ENCODE measurements at places on chromosomes 16 and 17.

GRCh38 chr17:50911890-50912289 lies 45.7 kb upstream of the TOB1 start:
- no peak for DNase-seq

- DNase-seq, result no peak
These were observed 39.2 kb downstream of the GPATCH8 start for GRCh38 chr17:44464037-44464436.

GRCh38 chr17:9409878-9410277 lies 165.7 kb downstream of the STX8 start:
- DNase-seq, result no peak

DNA sequence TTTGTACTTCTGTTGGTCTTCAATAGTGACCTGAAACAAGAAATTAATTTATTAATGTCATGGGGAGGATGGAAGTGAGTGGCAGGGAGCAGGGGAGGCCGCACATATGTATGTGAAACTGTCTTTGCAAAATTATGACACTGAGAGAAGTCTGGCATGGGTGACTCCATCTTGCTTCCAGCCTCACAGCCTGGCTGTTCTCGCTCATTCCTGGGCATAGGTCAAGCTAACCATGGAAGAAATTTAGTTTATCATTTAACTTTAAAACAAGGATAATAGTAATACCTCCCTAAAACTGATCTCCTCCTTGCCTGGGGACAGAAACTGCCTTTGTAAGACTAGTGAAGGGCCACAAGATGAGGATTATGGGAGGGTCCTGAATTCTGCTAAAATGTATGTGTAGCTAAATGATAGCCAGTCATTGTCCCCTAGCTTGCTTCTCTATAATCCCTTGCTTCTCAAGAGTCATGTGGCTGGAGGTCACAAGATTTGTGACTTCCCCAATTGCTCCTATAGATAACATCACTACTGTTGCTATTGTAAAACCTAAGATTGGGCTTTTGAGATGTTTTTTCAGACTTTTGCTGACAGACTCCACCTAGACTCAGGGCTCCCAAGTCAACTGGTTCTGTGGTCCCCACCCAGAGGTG lies 126.0 kb downstream of the HS3ST3A1 start:
- DNase-seq, result no peak

DNA sequence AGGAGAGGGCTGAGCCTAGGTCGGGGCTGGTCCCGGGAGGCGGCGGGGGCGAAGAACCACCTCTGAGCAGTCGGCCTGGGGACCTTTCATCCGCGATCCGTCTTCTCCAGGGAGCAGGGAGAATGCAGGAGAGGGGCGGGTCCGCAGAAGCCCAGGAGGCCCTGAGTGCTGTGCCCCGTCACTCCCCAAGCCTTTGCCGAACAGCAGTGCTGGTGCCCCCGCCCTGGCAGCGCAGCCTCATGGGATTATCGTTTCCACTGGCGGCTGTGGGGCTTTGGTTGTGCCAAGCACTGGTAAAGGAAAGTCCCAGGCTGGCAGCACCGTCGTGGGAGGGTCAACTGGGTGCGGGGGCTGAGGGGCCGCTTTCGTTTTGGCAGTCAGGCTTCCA lies 631 bp downstream of the TBL3 start:
- DNase-seq, result no peak

DNA sequence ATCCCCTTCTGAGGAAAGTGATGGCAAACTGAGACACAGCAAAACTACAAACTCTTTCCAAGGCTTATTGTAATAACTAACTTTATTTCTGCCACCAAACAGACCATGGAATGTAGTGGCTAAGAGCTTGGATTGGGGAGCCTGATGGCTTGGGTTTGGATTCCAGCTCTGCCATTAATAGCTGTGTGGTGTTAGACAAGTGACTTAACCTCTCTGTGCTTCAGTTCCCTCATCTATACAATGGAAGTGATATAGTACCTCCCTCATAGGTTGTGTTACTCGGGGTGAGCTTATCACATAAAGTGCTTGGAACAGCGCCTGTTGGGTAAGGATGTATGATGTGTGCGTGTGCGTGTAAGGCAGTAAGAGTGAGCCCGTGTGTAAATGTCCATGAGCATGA lies 5.9 kb upstream of the RNF112 start:
- DNase-seq, result no peak

GRCh38 chr16:58236231-58236690 lies 38.4 kb upstream of the CSNK2A2 start:
- peak; percentile 52 for DNase-seq

- no peak for DNase-seq
These were observed 2.7 kb downstream of the HOXB2 start for GRCh38 chr17:48542114-48542656.

GRCh38 chr16:75238132-75238852 lies 13.1 kb downstream of the BCAR1 start:
- no peak for DNase-seq

- DNase-seq, result no peak
These were observed 272.7 kb upstream of the PMFBP1 start for GRCh38 chr16:72444696-72445095.

DNA sequence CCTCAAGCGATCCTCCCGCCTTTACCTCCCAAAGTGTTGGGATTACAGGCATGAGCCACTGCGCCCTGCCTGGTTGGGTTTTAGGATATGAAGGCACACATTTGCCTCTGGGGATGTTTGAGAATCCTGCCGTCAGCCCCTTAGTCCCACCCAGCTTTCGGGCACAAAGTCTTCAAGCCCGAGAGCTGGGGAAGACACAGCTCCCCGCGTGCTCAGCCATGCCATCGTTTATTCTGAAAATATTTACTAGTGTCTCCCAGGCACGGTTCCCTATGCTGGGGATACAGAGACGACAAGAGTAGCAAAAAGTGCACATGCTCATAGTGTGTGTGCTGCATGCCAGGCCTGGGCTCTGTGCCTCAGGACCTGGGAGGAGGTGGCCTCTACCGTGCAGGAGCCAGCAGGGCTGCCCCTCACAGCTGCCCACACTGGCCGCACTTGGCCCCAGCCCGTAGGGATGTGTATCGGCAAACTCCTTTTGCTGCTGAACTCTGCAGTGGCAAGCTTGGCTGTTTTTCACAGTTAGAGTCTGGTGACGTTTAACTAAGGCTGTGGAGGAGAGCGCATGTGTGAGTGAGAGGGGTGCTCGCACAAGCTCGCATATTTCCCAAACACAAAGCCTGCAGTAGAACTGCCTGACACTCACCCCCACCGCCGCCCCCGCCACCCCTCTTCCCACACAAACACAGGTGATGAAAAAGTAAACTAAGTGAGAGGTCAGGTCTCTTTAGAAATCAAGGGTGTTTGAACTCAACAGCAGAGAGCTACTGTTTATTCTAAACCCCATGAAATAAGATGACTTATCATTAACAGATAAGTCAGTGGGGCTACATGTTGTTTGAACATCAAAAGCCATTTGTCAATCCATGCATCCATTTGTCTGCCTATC lies 266.4 kb downstream of the MRTFB start:
- no peak for DNase-seq

DNA sequence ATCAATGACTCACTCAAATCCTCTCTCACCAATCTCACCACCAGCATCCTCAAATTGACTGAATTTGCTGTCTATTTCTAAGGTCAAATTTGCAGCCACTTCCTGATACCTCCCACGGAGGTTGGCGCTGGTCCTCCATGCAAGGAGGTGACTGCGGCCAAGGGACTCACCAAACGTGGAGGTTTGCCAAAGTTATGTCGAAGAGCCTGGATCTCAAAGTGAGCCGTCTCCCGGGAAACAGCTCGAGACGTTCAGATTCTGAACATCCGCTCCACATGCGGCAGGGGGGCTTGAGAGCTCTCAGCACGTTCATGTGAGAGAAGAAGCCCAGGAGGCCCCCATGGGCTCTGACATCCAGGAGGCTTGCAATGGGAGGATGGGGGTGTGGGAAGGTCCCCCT lies 22.6 kb downstream of the LGALS3BP start:
- no peak for DNase-seq

- DNase-seq, result no peak
These were observed 245.2 kb downstream of the XYLT1 start for GRCh38 chr16:17225541-17225940.

DNA sequence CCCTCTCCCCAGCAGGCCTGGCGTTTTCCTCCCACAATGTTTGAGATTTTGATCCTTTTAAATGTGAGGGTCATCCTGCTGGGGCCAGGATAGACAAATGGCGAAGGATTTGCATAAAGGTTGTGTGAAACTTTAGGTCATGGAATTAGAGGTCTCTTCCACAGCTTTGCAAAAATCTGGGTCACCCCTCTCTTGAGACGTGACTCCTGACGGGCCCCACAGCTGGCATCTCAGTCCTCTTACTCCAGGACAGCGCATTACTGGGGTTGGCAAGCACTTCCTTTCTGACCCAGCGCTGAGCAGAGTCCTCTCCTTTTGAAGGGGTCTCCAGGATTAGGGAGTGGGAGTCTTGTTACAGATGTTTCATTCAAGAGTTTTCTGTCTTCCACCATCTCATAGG lies 7.4 kb downstream of the ZNF629 start:
- DNase-seq, result no peak

DNA sequence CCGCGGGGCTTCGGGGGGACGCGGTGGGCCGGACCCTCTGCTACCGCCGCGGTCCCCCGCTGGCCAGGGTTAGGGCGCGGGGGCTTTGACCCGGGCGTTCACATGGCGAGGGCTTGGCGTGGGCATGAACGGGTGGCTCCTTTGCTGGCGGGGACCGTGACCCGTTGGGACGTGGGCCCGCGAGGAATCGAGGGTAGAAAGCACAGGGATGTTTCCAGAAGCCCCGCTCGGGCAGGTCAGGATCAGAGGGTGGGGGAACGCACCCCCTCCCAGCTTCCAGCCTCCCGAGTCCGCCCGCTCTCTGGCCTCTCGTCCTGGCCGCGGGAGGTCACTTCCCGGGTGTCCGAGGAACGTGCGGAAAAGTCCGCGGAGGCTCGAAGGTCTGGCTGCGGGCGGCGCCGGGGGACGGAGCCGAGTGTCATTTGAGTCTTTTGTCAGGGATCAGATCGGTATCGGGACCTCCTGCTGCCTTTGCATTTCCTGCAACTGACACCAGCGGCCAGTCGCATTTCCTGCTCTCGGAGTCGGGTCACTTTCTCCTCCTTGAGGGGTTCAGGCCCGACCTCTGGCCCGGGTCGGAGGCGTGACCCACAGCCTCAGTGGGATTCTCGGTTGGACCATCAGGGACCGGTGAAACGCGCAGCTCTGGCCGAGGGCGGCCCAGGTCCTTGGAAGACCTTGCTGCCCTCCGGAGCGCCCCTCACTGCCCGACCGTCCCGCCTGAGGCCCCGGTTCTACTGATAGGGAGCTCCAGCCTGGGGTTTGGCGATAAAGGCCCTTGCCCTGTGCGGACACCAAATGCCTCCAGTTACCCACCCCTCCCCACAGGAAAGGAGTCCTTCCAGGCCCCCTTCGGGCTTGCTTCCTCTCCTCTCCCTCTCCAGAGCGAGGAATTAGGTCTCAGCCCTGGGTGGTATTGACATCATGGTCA lies 702 bp upstream of the WNT3 start:
- DNase-seq, result no peak

DNA sequence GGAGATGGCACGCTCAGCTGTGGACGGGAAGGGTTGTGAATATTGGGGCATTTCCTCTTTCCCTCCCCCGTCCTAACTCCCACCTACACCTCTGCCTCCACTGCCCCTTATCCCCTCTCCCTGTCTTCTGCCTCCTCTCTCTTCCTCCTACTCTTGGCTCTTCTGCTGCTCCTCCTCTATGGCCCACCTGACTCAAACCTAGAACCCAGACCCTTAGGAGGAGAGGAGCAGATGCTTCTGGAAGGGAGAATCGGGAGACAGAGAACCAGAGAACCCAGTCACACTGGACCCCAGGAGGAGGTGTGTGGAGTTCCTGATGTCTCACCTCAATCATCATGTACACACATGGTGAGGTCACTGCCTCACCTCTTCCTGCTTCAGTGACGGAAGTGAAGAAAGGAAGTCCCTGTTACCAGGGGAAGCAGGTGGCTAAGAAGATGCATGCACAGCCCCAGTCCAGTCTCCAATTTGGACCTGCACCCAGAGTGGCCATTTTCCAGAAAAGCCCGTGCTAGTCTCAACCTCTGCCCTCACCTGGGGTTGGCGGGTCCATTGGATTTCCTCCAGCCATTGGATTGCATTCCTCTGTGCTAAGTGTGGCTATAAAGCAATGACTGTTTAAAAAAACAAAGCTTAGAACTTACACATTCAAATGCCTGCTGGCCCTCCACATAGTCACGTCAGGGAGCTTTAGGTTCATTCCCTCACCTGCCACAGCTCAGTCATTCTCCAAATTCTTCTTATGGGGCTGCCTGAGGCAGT lies 4.0 kb downstream of the RNF222 start:
- DNase-seq, result peak; percentile 19

DNA sequence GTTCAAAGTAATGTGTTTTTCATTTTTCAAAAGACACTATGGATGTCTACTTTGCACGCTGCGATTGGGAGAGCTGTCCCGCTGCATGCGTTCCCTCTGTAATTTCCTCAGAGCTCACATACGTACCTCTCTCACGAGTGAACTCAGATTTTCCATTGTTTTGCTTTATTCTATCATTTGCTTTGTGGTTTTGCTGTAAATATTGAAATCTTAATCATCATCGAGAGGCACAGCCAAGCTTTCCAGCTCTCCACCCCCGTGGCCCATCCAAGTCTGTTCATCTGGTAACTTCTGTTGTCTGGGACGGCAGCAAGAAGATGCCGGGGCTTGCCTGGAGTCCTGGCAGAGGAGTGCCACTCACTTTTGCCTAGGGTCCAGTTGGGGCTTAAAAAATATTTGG lies 21.1 kb downstream of the TMC6 start:
- DNase-seq, result no peak

GRCh38 chr17:3963237-3964201 lies 718 bp downstream of the ATP2A3 start:
- peak; percentile 61 for DNase-seq

- DNase-seq, result no peak
These were observed 4.2 kb upstream of the CCNF start for GRCh38 chr16:2425008-2425518.

- DNase-seq, result no peak
These were observed 22.5 kb downstream of the HEXIM2 start for GRCh38 chr17:45184144-45184543.

DNA sequence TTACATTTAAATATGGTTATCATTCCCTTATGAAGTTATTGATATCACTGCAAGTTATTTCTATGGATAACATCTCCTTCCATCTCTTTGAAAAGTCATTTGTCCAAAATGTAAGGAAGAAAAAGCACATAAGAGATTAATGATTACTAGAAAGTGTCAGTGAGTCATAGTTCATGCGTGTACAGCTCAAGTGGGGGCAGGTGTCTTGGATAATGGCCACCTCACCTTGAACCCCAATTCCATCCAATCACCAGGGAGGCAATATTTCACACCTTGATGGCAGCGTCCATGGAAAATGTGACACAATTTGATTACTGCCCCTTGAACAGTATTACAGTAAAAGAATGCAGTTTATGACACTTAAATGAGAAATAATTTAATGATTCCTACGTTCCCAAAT lies 358.3 kb upstream of the SOX9 start:
- no peak for DNase-seq

GRCh38 chr16:75111514-75111940 lies 5.1 kb downstream of the LDHD start:
- no peak for DNase-seq

DNA sequence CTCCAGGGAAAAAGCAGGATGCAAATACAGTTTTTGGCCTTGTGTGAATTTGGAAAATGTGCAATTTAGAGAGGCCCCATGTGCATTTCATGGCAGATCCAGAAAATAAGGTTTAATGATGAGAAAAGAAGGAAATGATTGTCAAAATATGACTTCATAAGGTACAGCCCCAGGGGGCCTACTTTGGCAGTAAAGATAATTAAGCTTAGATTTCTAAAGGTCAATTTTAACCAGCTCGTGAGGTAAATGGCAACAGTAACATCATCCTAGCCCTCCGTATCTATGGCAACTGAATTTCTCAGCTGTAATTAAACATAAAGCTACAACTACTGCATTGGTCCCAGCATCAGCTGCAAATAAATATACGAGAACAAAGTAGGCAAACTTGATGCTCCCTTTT lies 30.0 kb upstream of the PRSS54 start:
- no peak for DNase-seq

Measured in effector CD4-positive, alpha-beta T cell (primary cell).